ENCODE measurements at places on chromosomes 6 and 20.

DNA sequence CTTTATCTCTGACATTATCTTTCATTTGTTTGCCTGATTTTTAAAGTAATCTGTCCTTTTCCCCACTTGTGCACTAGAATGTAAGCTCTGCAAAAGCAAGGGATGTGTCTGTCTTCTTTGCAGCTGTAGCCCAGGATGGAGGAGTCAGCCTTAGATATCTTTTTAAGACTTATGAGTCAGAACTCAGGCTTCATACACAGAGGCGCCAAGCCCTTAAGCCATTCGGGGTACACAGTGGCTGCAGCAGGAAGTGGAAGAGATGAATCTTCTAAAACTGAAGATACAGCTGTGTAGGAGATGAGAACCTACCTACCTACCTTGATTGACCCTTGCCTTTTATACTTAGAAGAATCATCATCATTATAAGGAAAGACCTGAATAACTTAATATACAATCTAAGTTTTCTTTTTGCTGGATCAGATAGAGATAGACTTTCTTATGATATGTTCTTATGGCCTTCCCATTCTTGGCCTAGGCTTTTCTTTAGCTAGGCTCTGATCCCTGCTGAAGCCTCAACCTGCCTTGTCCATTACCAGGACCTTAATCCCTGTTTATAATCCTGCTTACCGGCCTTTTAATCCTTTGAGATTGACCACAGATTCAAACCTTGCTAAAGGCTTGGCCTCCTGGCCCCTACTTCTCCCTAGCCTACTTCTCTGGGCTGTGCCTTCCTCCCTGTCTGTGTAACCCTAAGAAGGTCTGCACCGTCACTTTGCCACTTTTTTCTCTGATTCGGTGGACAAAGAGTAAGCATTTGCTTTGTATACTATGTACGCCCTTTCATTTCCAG, 304.5 kb downstream of the PRL start:
- DNase-seq: peak; percentile 31

GRCh38 chr6:158150701-158151100, 17.4 kb downstream of the SERAC1 start:
- DNase-seq: no peak

DNA sequence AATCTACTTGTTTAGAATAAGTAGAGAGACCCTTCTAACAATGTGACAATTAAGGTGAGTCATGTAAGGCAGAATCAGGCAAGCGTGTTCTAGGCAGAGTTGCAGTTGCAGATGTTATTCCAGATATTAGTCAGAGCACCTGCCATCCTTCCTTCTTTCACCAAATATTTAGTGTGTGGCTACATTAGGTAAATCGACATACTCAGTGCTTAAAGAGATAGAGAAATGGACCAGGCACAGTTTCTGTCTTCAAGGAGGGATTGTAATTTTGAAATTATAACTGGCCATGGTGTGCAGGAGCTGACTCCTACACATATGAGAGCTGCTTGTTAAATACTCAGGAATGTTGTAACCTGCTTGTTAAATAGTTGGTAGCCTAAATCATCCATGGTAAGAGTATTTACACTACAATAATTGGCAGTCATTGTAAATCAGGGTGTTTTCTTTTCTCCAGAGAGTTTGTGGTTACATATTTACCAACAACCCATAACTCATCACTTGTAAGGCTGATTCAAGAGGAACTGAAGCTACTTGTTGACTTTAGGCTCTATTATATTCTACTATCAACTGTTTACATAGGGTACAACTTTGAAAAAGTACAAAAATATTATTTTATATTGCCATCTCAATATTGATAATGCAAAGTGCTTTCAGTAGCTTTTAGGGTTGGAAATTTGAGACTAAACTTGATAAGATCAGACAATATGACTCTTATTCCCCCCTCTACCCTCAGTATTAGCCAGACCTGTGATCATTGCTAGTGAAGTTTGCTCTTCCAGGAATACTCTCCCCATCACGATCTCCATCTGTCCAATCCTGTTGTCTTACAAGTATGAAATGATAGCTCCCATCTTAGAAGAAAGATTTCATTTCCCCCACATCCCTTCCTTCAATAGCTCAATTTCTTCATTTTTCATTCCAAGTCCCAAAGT, 607.1 kb downstream of the COL12A1 start:
- no peak for DNase-seq

DNA sequence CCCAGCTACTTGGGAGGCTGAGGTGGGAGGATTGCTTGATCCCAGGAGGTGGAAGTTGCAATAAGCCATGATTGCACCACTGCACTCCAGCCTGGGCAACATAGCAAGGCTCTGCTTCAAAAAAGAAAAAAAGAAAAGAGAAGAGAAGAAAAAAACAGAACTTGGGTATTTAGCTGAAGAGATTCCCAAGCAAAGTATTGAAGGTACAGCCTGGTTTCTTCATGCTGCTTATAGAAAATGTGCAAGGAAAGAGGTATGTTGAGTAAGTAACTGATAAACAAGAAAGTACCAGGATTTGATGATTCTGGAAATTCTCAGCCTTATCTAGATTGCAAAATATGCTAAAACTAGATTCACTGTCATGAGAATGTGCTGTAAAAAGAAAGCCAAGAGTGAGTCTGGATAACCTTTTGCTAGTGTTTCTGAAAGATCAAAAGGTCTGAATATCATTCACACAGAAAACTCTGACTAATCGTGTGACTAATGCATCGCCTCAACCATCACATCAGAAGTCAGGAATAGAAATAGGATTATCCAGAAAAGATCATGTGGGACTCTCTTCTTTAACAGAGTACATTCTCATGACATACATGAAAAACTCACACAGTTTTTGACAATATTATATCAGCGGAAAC, 32.4 kb upstream of the NOP56 start:
- no peak for DNase-seq

DNA sequence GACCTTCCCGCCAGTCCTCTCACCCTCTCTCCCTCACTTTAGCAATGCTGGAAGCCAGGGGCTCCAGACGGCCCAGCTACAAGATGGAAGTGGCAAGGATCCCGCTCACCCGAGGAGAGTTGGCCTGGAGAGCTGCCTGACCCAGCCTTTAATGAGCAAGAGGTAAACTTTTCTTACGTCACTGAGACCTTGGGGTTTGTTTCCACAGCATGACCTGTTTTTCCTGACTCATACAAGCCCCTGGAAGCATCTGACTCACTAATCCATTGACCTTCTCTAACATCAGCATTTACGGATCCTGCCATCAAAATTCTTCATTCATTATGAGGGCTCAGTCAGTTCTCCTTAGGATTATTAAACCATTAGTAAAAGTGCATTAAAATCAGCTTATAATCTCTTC, 120.4 kb downstream of the MYLK4 start:
- DNase-seq: no peak

GRCh38 chr6:44630125-44631028, 242.9 kb downstream of the CDC5L start:
- peak; percentile 72 for DNase-seq

DNA sequence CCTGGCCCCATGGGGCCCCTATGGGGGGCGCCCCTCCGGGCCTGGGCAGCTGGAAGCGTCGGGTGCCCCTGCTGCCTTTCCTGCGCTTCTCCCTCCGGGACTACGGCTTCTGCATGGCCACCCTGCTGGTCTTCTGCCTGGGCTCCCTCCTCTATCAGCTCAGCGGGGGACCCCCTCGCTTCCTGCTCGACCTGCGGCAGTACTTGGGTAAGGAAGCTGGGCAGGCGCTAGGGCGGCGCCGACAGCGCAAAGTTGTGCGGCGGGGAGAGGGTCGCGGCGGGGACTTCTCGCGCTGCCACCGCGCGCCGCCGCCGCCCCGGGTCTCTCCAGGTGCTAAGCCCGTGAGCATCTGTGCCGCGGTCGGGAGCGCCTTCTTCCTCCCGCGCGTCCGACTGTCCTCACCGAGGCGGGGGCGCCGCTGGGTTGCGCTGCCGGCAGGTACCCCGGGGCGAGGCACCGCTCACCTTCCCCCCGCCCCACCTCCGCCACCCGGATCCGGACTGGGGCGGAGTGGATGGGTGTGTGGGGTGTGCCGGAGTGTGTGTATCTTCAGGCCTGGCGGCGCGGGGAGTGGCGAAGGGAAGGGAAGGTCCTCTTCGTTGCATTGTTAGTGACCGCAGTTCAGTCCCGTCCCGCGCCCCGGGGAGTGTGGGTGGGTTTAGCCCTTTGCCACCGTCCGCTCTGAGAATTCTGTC, 788 bp downstream of the UST start:
- DNase-seq: peak; percentile 41

- no peak for DNase-seq
These were observed 16.7 kb upstream of the OLIG3 start for GRCh38 chr6:137510923-137511322.

DNA sequence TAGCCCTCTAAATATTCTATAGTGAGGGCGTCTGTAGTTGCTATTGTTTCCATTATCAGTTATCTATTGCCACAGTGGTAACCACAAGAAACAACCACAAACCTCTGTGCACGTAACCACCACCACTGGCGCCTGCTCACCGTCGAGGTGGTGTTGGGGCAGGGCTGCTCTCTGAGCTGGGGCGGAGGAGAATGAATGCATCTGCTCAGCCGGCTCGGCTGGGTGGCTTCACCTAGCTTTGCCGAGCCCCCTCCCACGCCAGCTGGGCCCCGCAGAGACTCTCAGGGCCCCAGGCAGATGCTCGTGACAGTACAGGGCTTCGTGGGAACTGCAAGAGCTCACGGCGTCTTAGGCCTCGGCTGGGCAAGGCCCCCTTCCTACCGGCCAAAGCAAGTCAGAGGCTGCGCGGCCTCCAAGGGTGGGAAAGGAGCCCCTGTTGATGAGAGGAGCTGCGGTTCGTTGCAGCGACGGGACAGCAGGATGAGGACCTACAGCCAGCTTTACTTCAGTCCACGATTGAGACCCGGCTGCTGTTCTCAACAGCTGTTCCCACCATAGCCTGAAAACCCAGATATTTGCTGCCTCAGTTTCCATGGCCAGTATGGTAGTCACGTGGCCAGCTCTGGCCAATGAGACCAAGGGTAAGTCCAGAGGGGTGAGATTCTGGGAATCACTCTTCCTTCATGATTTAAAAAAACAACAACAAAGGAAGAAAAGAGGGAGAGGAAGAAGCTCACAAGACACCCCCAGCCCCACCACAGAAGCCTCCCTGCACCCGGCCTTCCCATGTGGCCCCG, 120.2 kb upstream of the AFDN start:
- DNase-seq: peak; percentile 84

GRCh38 chr6:29332676-29333075, 31.2 kb downstream of the OR14J1 start:
- DNase-seq: no peak

DNA sequence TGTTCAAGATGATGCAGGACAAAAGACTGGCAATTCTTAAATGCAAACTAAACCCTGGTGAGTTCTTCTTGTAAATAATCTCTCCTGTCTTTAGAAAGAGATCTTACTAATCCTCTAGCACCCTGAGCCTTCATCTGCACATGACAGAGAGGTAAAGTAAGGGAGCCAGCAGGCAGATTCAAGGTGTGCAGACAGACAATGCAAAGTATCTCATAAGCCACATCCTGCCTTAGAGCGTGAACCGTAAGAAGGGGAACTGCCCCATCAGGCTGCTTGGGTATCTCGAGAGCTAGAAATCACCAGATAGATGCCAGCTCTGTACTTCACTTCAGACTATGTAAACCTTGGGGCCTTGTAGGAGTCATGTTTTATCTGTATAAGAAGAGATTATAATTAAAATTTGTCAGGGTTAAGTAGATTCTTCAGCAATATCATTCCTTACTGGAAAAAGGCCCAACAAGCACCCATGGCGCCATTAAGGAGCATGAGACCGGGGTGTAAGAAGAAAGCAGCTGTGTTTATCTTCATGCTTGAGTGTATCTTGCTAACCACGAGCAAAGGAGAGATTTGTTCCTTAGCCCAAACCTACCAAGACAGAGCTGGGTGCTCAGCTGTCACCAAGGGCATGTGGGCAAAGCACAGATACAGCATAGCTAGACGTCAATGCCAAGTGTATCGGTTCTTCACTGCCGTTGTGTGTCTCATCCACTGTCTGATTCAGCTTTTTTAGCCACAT, 24.4 kb downstream of the CNR1 start:
- no peak for DNase-seq

DNA sequence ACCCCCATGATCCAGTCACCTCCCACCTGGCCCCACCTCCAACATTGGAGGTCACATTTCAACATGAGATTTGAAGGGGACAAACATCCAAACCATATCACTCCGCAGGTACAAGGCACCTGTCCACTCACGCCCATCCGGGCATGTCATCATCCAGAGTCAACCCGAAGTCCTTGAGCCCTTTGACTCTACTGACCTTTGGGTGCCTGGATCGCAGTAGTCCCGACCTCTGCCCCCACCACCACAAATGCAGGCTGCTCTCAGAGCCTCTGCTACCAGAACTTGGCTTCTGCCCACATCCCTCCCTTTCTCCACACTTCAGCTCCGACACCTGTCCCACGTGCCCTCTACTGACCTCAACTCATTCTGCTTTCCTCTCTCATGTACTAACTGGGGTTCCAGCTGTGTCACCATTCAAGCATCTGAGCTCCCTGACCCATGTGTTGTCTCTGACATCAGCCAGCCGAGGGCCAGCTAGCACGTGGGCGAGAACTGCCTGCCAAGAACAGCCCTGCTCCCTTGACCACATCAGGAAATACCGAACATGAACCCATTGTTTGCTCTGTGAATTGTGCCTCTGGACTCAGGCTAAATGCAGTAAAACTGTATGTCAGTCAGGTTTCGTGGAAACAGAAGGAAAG, 498.3 kb upstream of the SULF2 start:
- DNase-seq: no peak

GRCh38 chr6:25138233-25138933, 140.8 kb upstream of the CARMIL1 start:
- peak; percentile 95 for DNase-seq

- DNase-seq: no peak
These were observed 5.3 kb downstream of the FOXA2 start for GRCh38 chr20:22579119-22579427.

DNA sequence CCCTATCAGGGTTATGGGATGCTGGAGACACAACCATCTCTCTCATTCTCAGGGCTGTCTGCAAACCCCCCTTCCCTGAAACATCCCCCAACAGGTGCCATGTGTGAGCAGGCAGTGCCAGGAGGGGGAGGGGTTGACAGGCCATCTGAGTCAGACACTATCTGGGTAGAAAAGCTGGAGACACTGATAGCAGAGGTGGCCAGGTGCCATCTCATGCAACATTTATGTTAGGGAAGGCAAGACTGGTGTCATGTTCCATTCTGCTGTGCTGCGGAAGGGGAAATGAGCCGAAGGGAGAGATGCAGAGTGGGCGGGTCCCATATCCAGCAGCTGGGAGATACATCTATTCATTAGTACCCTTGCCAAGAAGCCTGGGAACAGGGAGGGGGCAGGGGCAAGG, 3.5 kb downstream of the LHFPL5 start:
- no peak for DNase-seq

Measured in hematopoietic multipotent progenitor cell treated with erythropoietin and hydrocortisone succinate and interleukin-3 and kit ligand, for 4 days (in vitro differentiated cells).